ENCODE measurements at places on chromosomes 3 and 15.
A peak's percentile ranks its signal among the peaks of the same experiment; 100 is the strongest.

- no peak for DNase-seq
Measured at GRCh38 chr3:32937331-32937730, 14.1 kb upstream of the CCR4 start.

DNA sequence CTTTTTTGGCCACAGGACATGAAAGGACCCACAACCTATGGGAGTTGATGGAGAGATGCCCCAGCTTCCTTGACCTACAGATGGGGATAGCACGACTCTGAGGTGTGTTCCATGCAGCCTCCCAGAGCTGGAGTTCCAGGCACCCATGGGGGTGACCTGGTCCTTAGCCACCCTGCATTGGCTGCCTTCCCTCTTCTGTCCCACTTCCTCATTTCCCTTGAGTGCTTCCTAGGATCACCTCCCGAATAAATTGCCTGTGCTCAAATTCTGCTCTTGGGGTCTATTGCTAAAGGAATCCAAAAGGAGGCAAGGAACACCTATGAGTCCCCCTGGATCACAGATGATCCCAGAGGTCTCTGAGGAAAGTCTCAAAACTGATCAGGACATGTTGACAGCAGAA lies 24.7 kb upstream of the VIPR1 start:
- DNase-seq: no peak

GRCh38 chr3:59677747-59678702 lies 628.2 kb upstream of the CFAP20DC start:
- DNase-seq: no peak

DNA sequence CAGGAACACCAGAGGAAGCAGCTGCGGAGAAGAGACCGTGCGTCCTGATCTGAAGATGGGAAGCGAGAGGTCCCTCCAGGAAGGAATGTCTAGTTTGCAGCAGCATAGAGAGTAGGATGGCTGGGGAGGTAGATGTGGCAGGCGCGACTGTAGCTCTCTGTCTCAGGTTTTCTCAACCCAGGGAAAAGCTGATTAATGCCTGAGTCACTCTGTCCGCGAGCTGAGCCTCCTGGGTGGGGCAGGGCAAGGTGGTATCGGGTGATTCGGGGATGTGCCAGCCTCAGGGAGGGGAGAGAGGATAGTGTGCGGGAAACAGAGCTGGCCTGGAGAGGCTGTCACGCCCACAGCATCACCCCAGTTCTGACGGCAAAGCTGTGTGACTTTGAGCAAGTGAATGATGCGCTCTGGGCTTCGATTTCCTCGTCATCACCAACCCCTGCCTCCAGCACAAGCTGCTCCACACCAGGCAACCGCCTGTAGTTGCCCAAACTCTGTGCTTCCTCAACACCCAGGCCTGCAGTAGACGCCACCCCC lies 28.4 kb downstream of the CPN2 start:
- peak; percentile 39 for DNase-seq

DNA sequence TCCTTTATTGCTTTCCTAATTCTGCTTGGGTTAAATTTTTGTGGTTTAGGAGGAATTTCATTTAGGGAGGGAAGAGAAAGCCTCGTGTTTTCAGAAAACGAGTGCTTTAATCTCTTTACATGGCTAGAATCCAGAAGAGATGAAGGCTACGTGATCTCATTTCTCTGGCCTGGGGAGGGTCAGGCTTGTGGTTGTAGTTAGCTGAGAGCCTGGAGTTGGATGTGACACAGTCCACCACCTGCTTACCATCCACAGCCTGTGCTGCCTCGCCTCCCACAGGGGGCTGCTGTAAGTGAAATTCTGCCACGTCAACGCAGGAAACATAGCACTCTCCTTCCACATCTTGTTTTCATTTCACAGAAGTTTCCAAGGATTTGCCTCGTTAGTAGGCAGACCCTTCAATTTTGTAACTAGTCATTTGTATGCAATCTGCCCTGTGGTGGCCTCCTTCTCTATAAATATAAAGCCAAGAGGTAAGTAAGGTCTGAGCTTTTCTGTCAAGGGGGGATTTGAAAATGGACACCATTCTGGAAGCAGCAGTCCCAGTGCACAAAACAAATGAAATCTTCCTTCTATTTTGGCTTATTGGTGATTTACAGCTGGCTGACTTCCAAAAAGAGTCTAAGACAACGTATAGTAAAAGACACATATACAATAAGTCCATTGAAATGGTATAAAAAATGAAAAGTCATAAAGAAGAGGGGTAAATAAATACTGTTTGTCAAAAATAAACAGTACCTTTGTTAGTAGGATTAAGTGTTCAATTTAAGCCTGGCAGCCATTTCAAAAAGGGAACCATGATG lies 3.4 kb downstream of the GXYLT2 start:
- DNase-seq: no peak

GRCh38 chr15:88115486-88116152 lies 140.9 kb downstream of the NTRK3 start:
- DNase-seq: no peak

DNA sequence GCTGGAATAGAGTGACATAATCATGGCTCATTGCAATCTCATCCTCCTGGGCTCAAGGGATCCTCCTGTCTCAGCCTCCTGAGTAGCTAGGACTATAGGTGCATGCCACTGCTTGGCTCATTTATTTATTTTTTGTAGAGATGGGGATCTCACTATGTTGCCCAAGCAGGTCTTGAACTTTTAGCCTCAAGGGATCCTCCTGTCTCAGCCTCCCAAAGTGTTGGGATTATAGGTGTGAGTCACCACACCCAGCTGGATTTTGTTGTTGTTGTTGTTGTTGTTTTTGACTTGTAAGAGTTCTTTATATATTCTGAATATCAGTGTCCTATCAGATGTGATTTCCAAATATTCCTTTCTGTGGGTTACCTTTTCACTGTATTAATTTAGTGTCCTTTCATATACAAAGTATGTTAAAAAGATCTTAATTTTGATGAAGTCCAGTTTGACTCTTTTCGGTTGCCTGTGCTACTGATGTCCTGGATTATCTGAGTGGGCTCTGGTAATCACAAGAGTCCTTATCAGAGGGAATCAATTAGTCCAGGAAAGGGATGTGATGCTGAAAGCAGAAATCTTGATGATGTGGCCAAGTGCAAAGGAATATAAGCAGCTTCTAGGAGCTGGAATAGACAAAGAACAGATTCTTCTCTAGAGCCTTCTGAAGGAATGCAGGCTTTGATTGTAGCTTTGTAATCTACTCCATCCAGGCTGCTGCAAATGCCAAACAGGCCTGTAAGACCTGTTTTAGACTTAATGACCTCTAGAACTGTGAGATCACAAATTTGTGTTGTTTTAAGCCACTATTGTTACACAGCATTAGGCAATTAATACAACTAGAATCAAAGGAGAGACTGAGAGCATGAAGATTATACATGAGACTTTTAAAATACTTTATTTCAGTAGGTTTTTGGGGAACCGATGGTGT lies 30.2 kb downstream of the NCK1 start:
- DNase-seq: no peak

- DNase-seq: peak; percentile 69
Measured at GRCh38 chr3:9808345-9809037, 1.6 kb upstream of the TTLL3 start.

- no peak for DNase-seq
Measured at GRCh38 chr15:93779341-93779740, 452.0 kb upstream of the MCTP2 start.

DNA sequence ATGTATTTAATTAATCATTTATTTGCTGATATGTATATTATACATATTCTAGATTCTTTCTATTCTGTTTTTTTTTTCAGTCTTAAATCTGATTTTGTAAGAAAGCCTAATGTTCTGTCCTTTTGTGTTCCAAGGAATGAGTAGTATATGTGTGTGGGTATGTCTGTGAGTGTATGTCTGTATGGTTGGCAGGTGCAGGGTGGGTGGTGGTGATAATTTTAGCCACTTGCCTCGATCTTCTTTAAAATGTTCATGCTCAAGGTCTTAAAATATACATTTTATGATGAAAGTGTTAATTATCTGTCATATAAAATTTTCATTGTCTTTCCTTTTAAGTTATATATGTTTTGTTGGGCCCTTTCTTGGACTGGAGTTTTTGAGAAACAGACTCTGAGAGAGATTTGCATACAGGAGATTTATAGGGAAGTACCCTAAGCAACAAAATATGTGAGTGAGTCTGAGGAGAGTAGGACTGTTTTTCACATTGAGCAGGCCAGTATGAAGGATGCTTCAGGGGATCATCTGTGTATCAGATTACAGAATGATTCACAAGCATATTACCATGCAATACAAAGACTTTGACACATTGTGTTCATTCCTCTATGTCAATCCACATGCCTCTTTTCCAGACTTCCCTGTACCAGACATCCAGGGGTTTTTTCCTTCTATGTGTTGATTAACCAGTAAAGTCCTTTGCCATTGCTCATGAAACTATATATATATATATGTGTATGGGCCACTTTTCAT lies 211.0 kb upstream of the DPPA4 start:
- no peak for DNase-seq

DNA sequence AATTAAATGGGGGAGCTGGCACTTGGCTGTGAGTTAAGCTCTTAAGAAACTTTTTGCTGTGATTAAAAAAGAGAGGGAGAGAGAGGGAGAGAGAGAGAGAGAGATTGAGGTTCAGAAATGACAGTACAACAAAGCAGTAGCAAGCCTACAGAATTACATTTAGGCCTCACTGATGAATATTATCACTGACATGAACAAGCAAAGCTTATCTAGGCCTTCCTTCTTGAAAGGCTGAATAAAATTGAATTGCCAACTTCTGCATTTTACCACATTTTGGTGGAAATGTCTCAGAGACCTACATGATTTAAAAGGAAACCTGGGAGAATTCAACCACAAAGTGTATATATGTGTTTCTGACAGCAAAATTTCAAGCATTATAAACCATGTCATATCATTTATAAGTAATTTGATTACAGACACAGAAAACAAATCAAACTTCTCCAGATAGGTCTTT lies 530.8 kb downstream of the SOX2 start:
- no peak for DNase-seq

DNA sequence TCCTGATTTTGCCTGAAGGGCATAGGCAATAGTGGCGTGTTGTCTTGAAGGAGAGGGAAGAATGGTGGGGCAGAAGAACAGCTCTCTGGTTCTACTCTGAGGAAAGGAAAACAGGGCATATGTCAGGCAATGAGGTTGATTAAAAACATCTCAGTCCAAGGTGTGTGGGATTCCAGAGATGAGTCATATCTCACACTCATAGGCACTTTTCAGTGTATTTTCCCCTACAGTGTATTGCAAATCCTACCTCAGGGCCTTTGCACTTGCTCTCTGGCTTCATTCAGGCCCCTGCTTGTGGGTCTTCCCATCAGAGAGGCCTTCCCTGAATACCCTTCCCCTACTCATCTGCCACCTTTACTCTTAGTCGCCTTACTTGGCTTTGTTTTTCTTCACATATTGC lies 107.8 kb downstream of the SLCO3A1 start:
- DNase-seq: peak; percentile 15

- no peak for DNase-seq
Measured at GRCh38 chr3:152853196-152853595, 18.3 kb downstream of the P2RY1 start.

DNA sequence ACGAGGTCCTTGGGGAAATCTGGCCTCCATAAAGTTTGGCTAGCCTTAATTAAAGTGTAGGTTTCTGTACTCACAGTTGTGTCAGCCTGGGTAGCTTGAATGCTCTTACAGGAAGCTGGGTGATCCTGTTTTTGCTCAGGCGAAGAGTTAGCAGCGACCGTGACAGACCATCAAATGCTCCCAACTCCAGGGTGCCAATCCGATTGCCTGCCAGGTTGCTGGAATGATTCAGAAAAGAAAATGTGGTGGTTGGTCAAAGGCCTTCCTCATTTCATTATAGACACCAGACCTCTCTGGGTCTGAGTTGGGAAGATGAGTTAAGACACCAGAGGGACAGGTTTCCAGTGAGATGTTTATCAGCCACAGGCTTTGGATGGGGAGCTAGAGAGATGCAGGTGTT lies 86.0 kb downstream of the LRIG1 start:
- no peak for DNase-seq

- DNase-seq: peak; percentile 89
Measured at GRCh38 chr3:10242182-10243065, 5.8 kb upstream of the TATDN2 start.

- no peak for DNase-seq
Measured at GRCh38 chr15:85837881-85838280, 43.2 kb upstream of the KLHL25 start.

DNA sequence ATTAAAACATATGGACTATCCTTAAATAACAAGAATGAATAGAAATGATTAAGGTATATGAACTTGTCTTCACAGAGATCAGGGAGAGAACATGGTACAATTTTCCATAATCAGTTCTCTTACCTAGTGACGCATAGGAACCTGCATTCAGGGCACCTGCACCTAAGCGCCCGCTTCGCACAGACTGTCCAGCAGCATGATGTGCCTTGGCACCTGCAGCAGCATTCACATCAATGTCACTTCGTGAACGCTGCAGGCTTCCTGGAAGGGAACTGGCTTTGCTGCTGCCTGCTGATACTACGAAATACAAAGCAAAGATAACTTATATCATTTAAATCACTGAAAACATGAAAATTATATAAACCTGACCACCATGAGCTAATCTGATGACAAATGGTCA lies 115.2 kb downstream of the CLASP2 start:
- no peak for DNase-seq

DNA sequence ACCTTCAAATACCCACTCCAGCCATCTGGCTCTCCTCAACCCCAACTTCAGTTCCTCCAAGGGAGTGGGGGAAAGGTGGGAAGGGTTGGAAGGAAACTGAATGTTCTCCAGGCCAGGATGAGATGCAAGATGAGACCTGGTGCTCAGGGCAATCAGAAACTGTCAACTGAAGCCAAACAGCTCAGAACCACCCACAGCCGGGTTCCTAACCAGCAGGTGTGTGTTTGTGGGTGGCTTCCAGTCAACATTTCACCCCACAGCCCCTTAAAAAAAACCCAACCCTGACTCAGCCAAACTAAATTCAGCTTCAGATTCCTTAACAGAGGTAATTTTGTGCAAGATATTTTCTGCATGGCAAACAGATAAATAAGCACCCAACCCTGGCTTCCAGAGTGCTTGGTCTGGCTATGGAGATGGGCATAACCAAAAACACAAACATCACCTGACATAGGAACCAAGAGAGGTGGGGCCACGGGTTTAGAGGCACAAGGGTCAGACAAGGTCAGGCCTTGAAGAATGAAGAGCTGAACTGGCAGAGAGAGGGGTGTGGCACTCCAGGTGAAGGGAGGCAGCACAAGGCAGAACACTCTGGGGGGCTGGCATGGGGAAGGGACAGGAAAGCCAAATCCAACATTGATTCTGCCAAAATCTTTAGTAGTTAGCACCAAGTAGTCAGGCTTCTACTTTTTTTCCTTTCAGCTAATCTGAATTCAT lies 34.7 kb downstream of the ZNF445 start:
- DNase-seq: peak; percentile 25

- DNase-seq: no peak
Measured at GRCh38 chr15:100661156-100661555, 58.8 kb downstream of the ASB7 start.
